Stimulated activated CD4-positive, alpha-beta T cell treated with anti-CD3 and anti-CD28 coated beads, Interleukin-1b, Interleukin-23, amount 100 ng/mL, for 24 hours (primary cell): ENCODE measurements at places on chromosomes 11 and 22.

GRCh38 chr22:47740109-47740805, 977.8 kb downstream of the TBC1D22A start:
- no peak for DNase-seq

- DNase-seq, result no peak
These were observed 147.4 kb upstream of the SNX19 start for GRCh38 chr11:131063638-131064037.

GRCh38 chr11:11818529-11819121, 23.1 kb upstream of the USP47 start:
- no peak for DNase-seq

GRCh38 chr11:18452927-18453326, 2.7 kb upstream of the LDHAL6A start:
- DNase-seq, result no peak

GRCh38 chr11:79922641-79923040, 481.8 kb upstream of the TENM4 start:
- DNase-seq, result no peak

GRCh38 chr11:46404476-46405017, 13.0 kb upstream of the CHRM4 start:
- no peak for DNase-seq

- DNase-seq, result no peak
These were observed 58.6 kb downstream of the MACROD1 start for GRCh38 chr11:64107303-64107702.

DNA sequence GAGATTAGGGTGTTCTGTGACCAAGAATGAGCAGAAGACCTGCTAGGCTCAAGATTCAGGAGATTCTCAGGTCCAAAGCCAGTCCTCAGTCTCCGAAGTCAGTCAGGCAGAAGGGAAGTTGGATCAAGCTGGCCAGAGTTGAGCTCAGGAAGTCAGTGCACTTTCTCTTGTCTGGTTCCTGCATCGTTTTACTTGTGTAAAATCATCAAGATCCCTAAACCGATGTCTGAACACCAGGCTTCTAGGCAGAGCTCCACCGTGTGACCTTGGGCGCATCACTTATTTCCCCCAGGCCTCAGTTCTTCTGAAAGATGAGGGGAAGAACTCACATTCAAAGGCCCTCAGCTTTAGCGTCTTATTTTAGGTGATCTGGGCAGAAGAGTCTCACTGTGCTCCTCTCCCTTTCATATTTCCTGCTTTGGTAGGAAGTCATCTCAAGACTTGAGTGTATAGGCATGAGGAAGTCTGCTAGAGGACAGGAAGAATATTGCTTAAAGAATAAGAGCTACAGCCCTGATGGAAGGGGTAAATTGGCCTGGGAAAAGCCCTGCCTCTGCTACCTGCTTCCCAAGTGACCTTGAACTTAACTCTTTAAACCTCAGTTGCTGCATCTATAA, 20.2 kb downstream of the NF2 start:
- no peak for DNase-seq

DNA sequence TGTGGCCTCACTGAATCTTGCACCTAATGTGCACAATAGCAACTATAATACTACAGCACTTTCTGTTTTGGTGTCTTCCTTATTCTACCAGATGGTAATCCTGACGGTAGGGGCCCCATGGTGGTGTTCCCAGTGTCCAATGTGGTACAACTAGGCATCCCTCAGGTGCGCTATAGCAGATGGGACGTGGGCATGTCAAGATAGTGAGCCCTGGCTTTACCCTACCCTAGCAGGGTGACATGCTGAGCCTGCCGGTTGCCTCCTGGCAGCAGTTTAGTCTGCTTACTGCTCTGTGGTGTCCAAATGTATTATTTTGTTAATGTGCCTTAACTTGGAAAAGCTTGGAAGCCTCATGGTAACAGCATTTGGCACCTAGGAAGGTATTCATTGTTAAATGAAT, 19.2 kb downstream of the ACO2 start:
- DNase-seq, result no peak

GRCh38 chr11:64245797-64246620, 734 bp downstream of the PPP1R14B start:
- DNase-seq, result no peak
